Activated CD4-positive, alpha-beta T cell treated with anti-CD3 and anti-CD28 coated beads, Interleukin-2, amount 10 ng/mL, durations not matched to agents 24 days and 14 days (primary cell): ENCODE measurements at places on chromosomes 16 and 17. TPM values are rescaled to one million over a fixed set of nuclear protein-coding genes. Genes with fewer than 3 reads are reported as not detected.

The YPEL2 gene
- total RNA-seq = 6.2 and 7.0 TPM in 2 replicates

- no peak overlapping the region for H3K27ac ChIP-seq
- no peak overlapping the region for H3K4me3 ChIP-seq
- H3K4me1 ChIP-seq = peaks cover 9% of the 10 kb centered on the region
- H3K36me3 ChIP-seq = no peaks in the 10 kb centered on the region
- peaks cover 3% of the 10 kb centered on the region for H3K27me3 ChIP-seq
These were observed 13.5 kb upstream of the CIBAR2 start for GRCh38 chr16:85125570-85126393.

DNA sequence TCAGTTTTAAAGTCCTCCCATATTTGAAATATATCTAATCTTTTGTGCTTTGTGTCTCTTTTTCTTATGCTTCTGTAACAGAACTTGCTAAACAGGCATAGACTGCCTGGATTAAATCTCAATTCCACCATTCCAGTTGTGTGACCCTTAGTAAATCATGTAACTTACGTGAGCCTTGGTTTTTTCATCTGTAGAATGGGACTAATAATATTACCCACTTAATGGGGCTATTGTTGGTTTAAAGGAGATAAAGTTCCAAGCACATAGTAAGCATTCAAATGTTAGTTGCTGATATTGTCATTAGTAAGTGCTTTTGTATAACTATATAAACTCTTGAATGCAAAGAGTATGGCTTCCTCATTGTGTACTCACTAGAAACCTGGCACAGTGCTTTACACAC lies 5.9 kb upstream of the VWA3A start:
- peaks cover 13% of the 10 kb centered on the region for H3K36me3 ChIP-seq
- H3K27me3 ChIP-seq = no peaks in the 10 kb centered on the region
- no peaks in the 10 kb centered on the region for H3K4me1 ChIP-seq
- H3K4me3 ChIP-seq = no peak overlapping the region
- DNase-seq = no peak
- H3K27ac ChIP-seq = no peak overlapping the region

The SLC38A8 gene
- total RNA-seq = not detected in 2 replicates

GRCh38 chr16:12639044-12639443 lies 164.6 kb downstream of the CPPED1 start:
- no peak overlapping the region for H3K27ac ChIP-seq
- no peak for DNase-seq
- peaks cover 3% of the 10 kb centered on the region for H3K4me1 ChIP-seq
- no peaks in the 10 kb centered on the region for H3K36me3 ChIP-seq
- H3K27me3 ChIP-seq = peaks cover 4% of the 10 kb centered on the region

The NUBP1 gene
- total RNA-seq = 38.6 and 39.5 TPM in 2 replicates

- H3K4me1 ChIP-seq = peaks cover 11% of the 10 kb centered on the region
- H3K4me3 ChIP-seq = no peak overlapping the region
- H3K36me3 ChIP-seq = no peaks in the 10 kb centered on the region
- H3K27me3 ChIP-seq = peaks cover 55% of the 10 kb centered on the region
These were observed 4.4 kb downstream of the CACNA1G start for GRCh38 chr17:50564916-50565315.

GRCh38 chr16:48487287-48487686 lies 102.1 kb upstream of the SIAH1 start:
- H3K36me3 ChIP-seq = no peaks in the 10 kb centered on the region
- no peak overlapping the region for H3K4me3 ChIP-seq
- H3K27ac ChIP-seq = no peak overlapping the region
- peaks cover 12% of the 10 kb centered on the region for H3K27me3 ChIP-seq
- no peak for DNase-seq

The VWA3A gene
- 0.19 TPM in 1 of 2 replicates, not detected in the other for total RNA-seq

DNA sequence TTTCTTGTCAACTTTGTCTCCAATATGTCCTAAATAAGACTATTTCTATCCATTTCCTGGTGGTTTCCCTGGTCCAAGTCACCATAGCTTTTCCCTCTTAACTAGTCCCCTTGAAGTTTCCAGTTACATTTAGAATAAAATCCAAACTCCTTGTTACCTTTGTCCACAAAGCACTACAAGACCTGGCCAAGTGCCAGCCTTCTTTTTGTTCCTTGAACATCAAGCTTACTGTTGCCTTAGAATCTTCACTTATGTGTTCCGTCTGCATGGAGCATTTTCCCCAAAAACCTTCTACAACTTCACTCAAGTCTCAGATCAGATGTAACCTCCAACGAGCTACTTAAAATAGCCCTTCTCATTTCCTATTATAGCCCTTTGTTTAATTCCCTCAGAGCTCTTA lies 101.4 kb downstream of the ITFG1 start:
- H3K27ac ChIP-seq = no peak overlapping the region
- H3K36me3 ChIP-seq = peaks cover 8% of the 10 kb centered on the region
- H3K27me3 ChIP-seq = no peaks in the 10 kb centered on the region
- H3K4me3 ChIP-seq = no peak overlapping the region
- no peak for DNase-seq
- no peaks in the 10 kb centered on the region for H3K4me1 ChIP-seq

- no peak overlapping the region for H3K27ac ChIP-seq
- peaks cover 4% of the 10 kb centered on the region for H3K36me3 ChIP-seq
- H3K27me3 ChIP-seq = no peaks in the 10 kb centered on the region
- no peak overlapping the region for H3K4me3 ChIP-seq
- peaks cover 45% of the 10 kb centered on the region for H3K4me1 ChIP-seq
These were observed 19.3 kb downstream of the SLC35G3 start for GRCh38 chr17:35174835-35175334.

DNA sequence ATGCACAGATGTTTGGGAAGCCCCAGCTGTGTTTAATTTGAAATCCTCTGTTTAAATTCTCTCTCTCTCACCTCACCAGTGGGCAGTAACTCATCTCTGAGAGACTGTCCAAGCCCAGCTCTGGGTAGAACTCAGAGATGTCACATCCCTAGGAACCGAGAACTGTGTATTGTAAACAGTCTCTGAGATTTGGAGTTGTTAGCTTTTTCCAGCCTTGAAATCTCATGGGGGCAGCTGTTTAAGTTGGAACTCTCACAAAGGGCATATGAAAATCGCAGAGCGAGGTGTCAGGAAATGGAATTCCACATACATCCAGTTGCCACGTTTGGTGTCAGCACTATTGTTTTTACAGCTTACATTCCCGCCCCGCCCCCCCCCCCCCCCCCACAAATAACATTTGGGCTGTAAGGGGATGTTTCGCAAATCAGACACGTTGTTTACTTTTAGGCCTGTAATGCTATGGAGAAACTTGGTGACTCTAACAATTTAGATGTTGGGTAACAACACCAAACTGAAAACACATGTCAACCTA lies 34.3 kb downstream of the VPS35L start:
- DNase-seq = no peak
- H3K4me3 ChIP-seq = no peak overlapping the region
- H3K27ac ChIP-seq = peak overlapping the region; percentile 48
- H3K36me3 ChIP-seq = peaks cover 28% of the 10 kb centered on the region
- H3K27me3 ChIP-seq = no peaks in the 10 kb centered on the region

GRCh38 chr17:52751051-52751450 lies 592.5 kb upstream of the CA10 start:
- H3K4me1 ChIP-seq = no peaks in the 10 kb centered on the region
- DNase-seq = no peak
- H3K4me3 ChIP-seq = no peak overlapping the region
- no peaks in the 10 kb centered on the region for H3K36me3 ChIP-seq
- H3K27me3 ChIP-seq = no peaks in the 10 kb centered on the region
- no peak overlapping the region for H3K27ac ChIP-seq

The FBXW10B gene
- total RNA-seq = 0.35 and 0.36 TPM in 2 replicates

- peaks cover 2% of the 10 kb centered on the region for H3K27me3 ChIP-seq
- H3K4me3 ChIP-seq = no peak overlapping the region
- H3K4me1 ChIP-seq = peaks cover 60% of the 10 kb centered on the region
- H3K36me3 ChIP-seq = no peaks in the 10 kb centered on the region
These were observed 9.6 kb upstream of the RHBDF2 start for GRCh38 chr17:76510831-76511244.

- peaks cover 22% of the 10 kb centered on the region for H3K36me3 ChIP-seq
- H3K4me3 ChIP-seq = no peak overlapping the region
- no peak for DNase-seq
- no peak overlapping the region for H3K27ac ChIP-seq
- no peaks in the 10 kb centered on the region for H3K4me1 ChIP-seq
These were observed 15.5 kb upstream of the CUEDC1 start for GRCh38 chr17:57970710-57971109.

GRCh38 chr17:69744512-69745070 lies 330.1 kb downstream of the MAP2K6 start:
- H3K4me1 ChIP-seq = peaks cover under 1% of the 10 kb centered on the region
- no peak for DNase-seq
- no peaks in the 10 kb centered on the region for H3K27me3 ChIP-seq

- H3K36me3 ChIP-seq = no peaks in the 10 kb centered on the region
- H3K27ac ChIP-seq = no peak overlapping the region
- no peaks in the 10 kb centered on the region for H3K27me3 ChIP-seq
- DNase-seq = no peak
These were observed 8.4 kb upstream of the TNS4 start for GRCh38 chr17:40509626-40510327.

- DNase-seq = no peak
- peaks cover 8% of the 10 kb centered on the region for H3K36me3 ChIP-seq
- no peaks in the 10 kb centered on the region for H3K27me3 ChIP-seq
- no peak overlapping the region for H3K4me3 ChIP-seq
- H3K27ac ChIP-seq = no peak overlapping the region
- no peaks in the 10 kb centered on the region for H3K4me1 ChIP-seq
These were observed 647 bp downstream of the PRSS8 start for GRCh38 chr16:31134625-31135534.
